ENCODE measurements at places on chromosomes 5 and 9. TPM values are rescaled to one million over a fixed set of nuclear protein-coding genes. Genes with fewer than 3 reads are reported as not detected.

- DNase-seq = no peak
Observed at GRCh38 chr5:14829396-14829795, 42.2 kb downstream of the ANKH start.

CDKN2B gene
- total RNA-seq = 1.3 TPM

BTNL3 gene
- 0.10 TPM for total RNA-seq

GRCh38 chr5:123450114-123450513 is 26.9 kb upstream of the CEP120 start:
- no peak for DNase-seq

MTMR12 gene
- total RNA-seq = 23.5 TPM

GRCh38 chr5:107634981-107635848 is 35.5 kb downstream of the EFNA5 start:
- DNase-seq = no peak

- DNase-seq = no peak
Observed at GRCh38 chr5:10505517-10506095, 58.3 kb upstream of the ANKRD33B start.

GRCh38 chr5:14251733-14252132 is 108.6 kb downstream of the TRIO start:
- no peak for DNase-seq

DNA sequence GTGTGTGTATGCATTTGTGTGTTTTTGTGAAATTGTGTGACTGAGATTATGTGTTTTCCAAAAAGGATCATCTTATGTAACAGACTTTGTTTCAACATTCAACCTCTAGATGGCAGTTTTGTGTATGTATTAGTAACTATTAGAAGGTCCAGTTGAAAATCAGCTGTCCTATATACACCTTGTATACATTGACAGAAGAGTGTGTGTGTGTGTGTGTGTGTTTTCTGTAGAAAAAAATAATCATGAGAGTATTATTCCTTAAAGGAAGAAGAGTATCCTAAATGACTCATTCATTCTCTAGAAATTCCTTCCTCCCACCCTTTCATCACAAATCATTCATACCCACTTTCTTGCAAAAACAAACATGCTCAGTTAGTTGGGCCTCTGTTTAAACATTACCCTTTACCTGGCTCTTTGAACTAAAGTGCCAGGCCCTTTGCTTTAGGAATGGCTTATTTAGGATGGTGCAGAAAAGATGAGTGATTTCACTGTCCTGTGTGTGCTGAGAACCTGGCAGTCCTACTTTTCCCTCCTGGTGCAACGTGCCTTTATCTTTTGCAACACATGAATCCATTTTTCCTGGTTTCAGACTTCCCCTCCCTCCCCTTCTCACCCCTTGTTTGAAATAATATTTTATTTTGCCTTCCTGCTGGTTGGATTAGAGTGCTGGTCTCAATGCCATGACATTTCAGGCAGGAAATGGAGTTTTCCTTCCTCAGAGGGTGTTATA is 152.2 kb downstream of the ARHGAP26 start:
- DNase-seq = no peak

DNA sequence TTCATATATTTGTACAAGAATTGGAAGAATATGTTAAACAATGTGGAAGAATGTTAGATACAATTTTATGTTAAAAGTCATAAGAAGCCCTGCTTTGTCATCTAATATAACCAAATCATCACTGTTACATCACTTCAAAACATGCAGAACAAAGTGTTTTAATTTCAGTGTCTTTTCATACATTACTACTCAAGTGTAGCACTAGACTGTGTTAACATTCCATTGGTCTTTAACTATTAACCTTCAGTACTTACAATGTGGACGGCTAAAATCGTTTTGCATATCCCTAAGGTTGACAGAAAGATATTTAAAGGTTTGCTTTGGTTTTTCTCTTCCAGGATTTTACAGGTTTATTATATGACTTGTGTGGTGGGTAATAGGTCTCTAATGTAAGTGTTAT is 50.9 kb downstream of the VCAN start:
- no peak for DNase-seq

All from activated T-cell treated with anti-CD3 and anti-CD28 coated beads, Interleukin-2, amount 50 U/mL, for 72 hours (primary cell).